ENCODE measurements at places on chromosomes 3 and 15.
A peak's percentile ranks its signal among the peaks of the same experiment; 100 is the strongest.

- H3K4me3 ChIP-seq: peak overlapping the region; percentile 66
- no peaks in the 10 kb centered on the region for H3K27me3 ChIP-seq
- peak overlapping the region; percentile 81 for H3K27ac ChIP-seq
- peak; percentile 70 for DNase-seq
- peaks cover 18% of the 10 kb centered on the region for H3K4me1 ChIP-seq
Measured at GRCh38 chr15:35019404-35020327, 31.6 kb upstream of the ZNF770 start.

- H3K27ac ChIP-seq: no peak overlapping the region
- no peak for DNase-seq
- H3K4me3 ChIP-seq: no peak overlapping the region
- H3K36me3 ChIP-seq: no peaks in the 10 kb centered on the region
- H3K4me1 ChIP-seq: no peaks in the 10 kb centered on the region
Measured at GRCh38 chr3:30764281-30764680, 130.2 kb downstream of the GADL1 start.

GRCh38 chr3:153853163-153853562 lies 268.0 kb upstream of the ARHGEF26 start:
- peaks cover 11% of the 10 kb centered on the region for H3K4me1 ChIP-seq
- H3K27ac ChIP-seq: no peak overlapping the region
- no peak overlapping the region for H3K4me3 ChIP-seq
- DNase-seq: no peak

DNA sequence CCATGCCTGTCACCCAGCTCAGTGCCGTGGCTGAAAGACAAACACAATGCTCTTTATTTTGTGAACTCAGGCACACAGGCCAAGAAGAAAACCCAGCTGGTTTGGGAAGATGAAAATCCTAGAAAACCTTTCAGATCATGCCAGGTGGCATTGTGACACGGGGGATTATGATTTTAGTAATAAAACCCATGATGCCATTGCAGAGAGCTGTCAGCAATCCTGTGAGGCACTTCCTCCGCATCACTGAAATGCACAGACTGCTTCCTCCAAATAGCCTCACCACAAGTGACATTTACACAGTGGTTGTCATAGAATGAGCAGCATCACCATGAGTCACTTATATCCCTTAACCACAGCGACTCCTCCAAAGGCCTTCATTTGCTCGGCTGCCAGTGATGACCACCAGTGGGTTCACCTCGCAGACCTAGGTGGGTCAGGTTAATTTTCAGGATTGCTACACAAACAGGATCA lies 22.7 kb downstream of the ABHD6 start:
- peak; percentile 15 for DNase-seq
- no peak overlapping the region for H3K27ac ChIP-seq
- H3K36me3 ChIP-seq: peaks cover 18% of the 10 kb centered on the region
- H3K4me1 ChIP-seq: peaks cover 5% of the 10 kb centered on the region
- no peak overlapping the region for H3K4me3 ChIP-seq

DNA sequence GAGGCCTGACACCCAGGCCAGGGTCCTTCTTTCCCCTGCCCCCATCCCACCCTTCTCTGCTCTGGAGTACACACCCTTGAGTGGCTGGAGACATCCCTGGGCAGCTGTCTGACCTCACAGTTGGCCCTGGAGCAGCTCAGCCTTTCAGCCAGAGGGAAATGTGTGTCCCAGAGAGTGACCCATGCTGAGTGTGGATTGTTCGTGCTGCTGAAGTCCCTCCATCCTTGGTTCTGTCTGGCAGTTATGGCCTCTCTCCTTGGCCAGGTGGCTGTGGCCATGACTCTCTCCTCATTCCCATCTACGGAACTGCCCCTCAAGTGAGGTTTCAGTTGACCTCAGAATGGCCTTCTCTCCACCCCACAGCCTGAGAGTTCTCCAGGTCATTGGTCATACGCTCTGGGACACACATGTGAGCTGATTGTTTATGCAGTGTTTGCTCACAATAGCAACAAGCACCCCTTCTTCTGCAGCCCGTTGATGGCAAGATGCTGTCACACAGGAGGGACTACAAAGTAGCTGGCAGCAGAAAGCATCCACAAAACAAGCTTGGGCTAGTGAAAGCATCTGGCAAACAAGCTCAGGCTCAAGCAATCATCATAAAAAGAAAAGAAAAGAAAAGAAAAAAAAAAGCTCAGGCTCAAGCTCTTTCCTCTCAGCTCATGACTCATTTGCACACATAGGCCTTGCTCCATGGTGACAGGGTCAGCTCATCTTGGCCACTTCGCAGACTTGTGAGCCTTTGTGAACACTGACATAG lies 55.3 kb upstream of the ITGA11 start:
- no peaks in the 10 kb centered on the region for H3K4me1 ChIP-seq
- no peaks in the 10 kb centered on the region for H3K36me3 ChIP-seq
- H3K27me3 ChIP-seq: peaks cover 82% of the 10 kb centered on the region
- no peak overlapping the region for H3K4me3 ChIP-seq
- DNase-seq: no peak

DNA sequence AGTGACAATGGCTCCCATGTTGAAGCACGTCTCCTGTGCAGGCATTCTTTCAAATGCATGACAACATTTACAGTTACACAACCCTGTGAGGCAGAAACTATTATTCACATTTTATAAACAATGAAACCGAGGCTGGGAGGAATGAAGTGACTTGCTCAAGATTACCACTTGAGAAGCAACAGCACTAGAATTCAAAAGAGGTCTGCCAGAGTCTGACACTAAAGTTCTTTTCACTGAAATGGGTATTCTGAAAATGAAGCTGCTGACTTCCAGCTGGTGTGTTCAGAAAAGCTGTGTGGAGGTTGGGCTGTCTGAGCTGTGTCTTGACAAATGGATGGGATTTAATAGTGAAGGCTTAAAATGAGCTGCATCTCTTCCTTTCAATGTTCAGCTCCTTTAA lies 104.4 kb downstream of the THSD4 start:
- DNase-seq: peak; percentile 73
- no peaks in the 10 kb centered on the region for H3K27me3 ChIP-seq
- H3K4me3 ChIP-seq: no peak overlapping the region
- H3K36me3 ChIP-seq: no peaks in the 10 kb centered on the region
- peaks cover 15% of the 10 kb centered on the region for H3K4me1 ChIP-seq
- H3K27ac ChIP-seq: peak overlapping the region; percentile 82

- DNase-seq: no peak
- H3K36me3 ChIP-seq: no peaks in the 10 kb centered on the region
- H3K4me3 ChIP-seq: no peak overlapping the region
- H3K27me3 ChIP-seq: no peaks in the 10 kb centered on the region
- peaks cover 35% of the 10 kb centered on the region for H3K4me1 ChIP-seq
Measured at GRCh38 chr15:31400222-31400927, 73.7 kb downstream of the KLF13 start.

Measured in MCF 10A (cell line).